ENCODE measurements at places on chromosomes 5 and 9. TPM values are rescaled to one million over a fixed set of nuclear protein-coding genes. Genes with fewer than 3 reads are reported as not detected.

IL7R gene
- 8.9 TPM for polyA plus RNA-seq

C9orf50 gene
- 0.52 TPM for polyA plus RNA-seq

CCDC183 gene
- 6.2 TPM for polyA plus RNA-seq

DNA sequence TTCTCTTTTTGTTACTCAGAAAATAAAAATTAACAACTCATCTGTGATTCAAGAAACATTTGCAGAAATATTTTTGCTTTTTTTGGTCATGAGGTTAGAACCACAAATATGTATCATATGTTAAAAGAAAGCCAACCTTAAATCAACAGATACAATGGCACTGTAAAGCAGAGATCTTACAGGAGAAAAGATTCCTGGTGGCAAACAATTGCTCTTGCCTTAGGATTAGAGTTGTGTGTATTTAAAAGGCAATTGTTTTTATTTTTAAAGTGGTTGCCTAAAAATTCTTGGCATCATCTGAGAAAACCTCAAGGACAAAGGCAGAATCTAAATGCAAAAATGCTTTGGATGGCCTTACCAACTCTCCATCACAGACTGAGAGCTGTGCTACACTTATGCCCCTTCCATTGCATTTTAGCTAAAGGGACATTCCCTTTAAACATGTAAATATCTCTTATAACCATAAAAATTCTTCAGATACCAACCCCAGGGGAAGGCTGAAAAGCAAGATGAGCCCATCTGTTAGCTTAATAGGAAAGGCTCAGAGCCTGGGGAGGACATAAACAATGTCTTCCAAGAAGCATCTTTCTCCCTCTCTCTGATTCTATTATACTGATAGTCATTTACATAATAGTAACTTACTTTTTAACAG, 100.4 kb downstream of the FAM114A2 start:
- no peak for DNase-seq

DNA sequence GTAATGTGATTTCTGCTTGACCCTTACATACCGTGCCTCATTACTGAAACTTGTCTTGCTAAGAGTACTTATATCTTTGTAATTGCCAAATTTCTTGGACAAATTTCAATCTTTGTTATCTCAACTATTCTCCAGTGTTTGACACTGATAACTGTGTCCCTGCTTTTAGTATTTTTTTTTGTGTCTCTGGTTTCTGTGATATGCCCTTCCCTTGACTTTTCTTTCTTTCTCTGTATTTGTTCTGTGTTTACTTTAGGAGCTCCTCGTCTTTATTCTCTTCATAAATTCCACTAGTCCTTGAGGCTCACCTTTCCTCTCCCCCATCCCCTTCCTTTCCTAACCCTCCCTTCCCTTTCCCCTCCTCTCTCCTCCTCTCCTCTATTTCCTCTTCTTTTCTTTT, 123.7 kb upstream of the FBXL17 start:
- no peak for DNase-seq

DNA sequence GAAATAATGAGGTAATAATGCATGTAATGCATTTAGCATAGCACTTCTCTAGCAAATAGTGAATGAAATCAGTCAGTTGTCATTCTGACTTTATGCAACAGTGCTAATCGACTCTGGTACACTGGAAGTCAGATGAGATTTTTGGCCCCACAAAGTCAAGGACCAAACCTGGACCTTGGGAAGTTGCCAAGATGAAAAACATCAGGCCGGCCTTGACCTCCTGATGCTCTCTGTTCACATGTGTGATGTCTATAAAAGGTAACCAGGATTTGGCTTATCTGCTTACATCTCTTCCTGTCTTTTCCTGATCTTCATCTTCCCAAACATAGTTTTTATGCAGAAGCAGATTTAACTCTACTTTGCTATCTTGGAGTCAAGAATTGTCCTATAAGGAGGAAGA, 39.5 kb downstream of the SLC22A5 start:
- DNase-seq, result no peak

DNA sequence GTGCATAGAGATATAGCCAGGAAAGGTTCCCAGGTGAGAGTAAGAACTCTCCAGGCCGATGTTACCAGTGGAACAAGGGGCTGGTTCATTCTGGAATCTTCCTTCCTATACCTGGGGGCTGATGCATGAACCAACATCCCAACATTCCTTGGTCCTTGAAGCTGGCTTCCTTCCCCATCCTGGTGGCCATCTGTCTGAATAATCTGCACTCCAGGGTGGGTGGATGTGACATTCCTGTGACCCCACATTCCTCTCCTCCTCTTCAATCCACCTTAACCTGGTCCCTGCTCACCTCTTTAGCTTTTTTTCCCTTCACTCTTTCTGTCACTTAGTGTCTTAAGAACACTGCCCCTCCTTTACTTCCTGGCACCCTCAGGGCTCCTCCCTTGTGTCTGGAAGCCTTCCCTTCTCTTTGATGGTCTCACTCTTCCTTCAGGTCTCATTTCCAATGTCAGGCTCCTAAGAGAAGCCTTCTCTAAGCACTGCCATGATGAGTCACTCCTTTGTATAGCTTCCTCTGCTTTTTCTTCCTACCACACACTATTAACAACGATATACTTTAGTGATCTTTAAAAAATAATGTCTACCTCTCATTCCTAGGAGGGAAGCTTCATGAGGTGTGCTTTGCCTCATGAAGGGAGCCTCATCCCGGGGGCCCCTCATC, 80.3 kb downstream of the BOD1 start:
- no peak for DNase-seq

ANKRD18A gene
- 2.2 TPM for polyA plus RNA-seq

GRCh38 chr9:23662320-23662719, 163.7 kb downstream of the ELAVL2 start:
- DNase-seq, result no peak

FOXD4L3 gene
- not detected for polyA plus RNA-seq

NR3C1 gene
- polyA plus RNA-seq, result 64.7 TPM

CCDC127 gene
- 16.1 TPM for polyA plus RNA-seq

ARL10 gene
- 11.4 TPM for polyA plus RNA-seq

- no peak for DNase-seq
These were observed 38.8 kb upstream of the LIFR start for GRCh38 chr5:38595132-38595745.

- DNase-seq, result no peak
These were observed at the start of gene FAM81B for GRCh38 chr5:95390812-95391492. Gene FAM81B (plus strand): TSS chr5:95391366. CDS start chr5:95391390, 24 bp downstream.

SHC3 gene
- polyA plus RNA-seq, result 11.1 TPM

PLPP7 gene
- 3.5 TPM for polyA plus RNA-seq

ARID3C gene
- polyA plus RNA-seq, result not detected

GRCh38 chr5:79109527-79110492, 1.8 kb upstream of the BHMT start:
- DNase-seq, result no peak

ARAP3 gene
- polyA plus RNA-seq, result 35.3 TPM

GRCh38 chr9:33375841-33376321, 26.5 kb downstream of the AQP7 start:
- no peak for DNase-seq

DMRTA1 gene
- 3.0 TPM for polyA plus RNA-seq

- DNase-seq, result no peak
These were observed 19.3 kb downstream of the BICD2 start for GRCh38 chr9:92745331-92745730.

DNA sequence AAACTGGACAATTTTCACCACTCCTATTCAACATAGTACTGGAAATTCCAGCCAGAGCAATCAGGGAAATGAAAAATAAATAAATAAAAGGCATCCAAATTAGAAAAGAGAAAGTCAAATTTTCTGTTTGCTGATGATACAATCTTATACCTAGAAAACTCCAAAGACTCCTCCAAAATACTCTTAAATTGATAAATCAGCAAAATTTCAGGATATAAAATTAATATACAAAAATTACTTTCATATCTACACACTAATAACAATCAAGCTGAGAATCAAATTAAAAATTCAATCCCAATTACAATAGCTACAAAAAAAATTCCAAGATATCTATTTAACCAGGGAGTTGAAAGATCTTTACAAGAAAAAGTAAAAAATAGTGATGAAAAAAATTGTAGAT, 651.9 kb downstream of the DTWD2 start:
- DNase-seq, result no peak

- DNase-seq, result no peak
These were observed 151.8 kb upstream of the RAD23B start for GRCh38 chr9:107131108-107131799.

ANKRD18B gene
- polyA plus RNA-seq, result 0.57 TPM

- no peak for DNase-seq
These were observed 5.2 kb upstream of the CTNND2 start for GRCh38 chr5:11909471-11909870.

CCDC180 gene
- polyA plus RNA-seq, result 24.1 TPM

DNA sequence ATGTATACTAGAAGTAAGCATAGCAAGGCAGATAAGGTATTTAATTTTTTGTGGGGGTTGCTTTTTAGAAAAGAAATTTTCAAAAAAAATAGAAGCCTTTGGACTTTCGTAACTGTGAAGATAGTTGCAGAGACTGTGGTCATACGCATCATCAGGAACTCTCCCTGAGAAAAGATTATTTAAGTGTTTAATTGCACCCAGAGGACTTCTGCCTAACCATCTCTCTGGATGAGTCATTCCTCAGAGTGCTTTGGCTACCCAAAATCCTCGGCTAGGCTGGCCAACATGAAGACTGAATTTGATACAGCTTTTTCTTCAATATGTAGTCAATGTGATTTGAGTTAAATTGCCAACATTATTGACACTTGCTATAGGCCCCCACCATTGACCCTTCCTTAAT, 296.4 kb downstream of the TLR4 start:
- DNase-seq, result no peak

DNA sequence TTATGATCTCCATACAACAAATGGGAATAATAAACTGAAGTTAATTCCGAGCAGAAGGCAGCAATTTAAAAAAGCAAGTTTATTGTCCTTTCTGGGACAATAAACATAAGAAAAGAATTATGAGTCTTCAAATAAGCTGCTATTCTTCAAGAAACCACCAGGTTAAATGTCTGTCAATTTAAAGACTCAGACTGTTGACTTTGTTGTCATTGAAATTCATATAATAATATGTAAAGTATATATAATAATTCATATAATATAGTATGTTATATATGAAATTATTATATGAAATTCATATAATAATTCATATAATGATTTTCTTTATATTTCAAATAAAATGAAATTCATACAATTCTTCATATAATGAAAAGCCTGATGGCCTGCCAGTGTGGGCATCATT, 497.5 kb upstream of the RGMB start:
- DNase-seq, result no peak

CHSY3 gene
- 5.2 TPM for polyA plus RNA-seq

ANKRD55 gene
- polyA plus RNA-seq, result 0.45 TPM

GRCh38 chr5:97531549-97531948, 348.5 kb upstream of the RIOK2 start:
- DNase-seq, result no peak

DNA sequence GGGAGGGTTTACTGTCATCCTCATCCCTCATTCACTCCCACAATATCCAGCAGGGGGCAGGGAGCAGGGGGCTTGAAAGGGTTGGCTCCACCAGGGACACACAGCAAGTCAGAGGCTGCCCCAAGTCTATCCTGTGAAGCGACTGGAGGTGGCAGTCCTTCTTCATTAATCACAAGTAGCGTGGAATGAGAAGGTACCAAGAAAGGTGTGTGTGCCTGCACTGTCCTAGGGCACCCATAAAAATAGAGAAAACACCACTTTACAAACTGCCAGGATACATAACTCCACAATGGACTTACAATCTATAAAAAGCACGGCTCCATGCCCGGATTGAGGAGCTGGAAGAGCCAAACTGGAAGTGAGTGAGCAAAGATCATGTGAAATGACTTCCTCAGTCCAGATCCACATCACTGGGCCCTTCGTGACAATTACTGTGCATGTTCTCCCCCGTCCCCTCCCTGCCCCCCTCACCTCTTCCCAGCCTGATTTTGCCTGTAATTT, 183.9 kb downstream of the SLIT3 start:
- no peak for DNase-seq

DNA sequence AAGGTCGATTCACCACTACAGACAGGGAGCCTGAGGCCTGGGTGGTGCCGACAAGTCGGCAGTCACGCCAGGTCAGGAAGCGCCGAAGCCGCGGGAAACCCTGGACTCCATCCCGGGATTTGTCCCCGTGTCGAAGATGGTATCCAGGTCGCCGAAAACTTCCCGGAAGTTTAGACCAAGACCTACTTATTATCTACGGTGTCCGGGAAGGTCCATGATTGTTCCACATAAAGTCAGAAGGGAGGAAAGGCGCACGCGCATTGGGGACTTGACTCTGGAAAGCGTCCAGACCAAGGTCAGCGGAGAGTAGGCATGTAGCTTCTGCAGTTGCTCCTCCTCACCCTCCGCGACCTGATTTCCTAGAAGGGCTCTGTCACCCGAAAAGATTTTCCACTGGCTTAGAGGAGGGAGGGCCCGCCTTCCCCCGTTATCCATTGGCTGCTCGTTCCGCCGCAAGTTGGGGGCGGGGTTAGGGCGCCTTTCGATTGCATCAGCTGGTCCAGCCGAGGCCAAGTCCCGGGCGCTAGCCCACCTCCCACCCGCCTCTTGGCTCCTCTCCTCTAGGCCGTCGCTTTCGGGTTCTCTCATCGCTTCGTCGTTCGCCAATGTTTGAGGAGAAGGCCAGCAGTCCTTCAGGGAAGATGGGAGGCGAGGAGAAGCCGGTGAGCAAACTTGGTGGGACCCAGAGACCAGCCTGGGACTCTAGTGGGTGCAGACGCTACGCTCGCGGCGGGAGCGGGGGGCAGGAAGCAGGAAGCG, at the start of gene TARS1:
Gene TARS1 (plus strand): TSS at position 484 of the 759 bp plus-strand sequence. CDS start 122 bp downstream, at position 606.
- DNase-seq, result peak; percentile 100

DNA sequence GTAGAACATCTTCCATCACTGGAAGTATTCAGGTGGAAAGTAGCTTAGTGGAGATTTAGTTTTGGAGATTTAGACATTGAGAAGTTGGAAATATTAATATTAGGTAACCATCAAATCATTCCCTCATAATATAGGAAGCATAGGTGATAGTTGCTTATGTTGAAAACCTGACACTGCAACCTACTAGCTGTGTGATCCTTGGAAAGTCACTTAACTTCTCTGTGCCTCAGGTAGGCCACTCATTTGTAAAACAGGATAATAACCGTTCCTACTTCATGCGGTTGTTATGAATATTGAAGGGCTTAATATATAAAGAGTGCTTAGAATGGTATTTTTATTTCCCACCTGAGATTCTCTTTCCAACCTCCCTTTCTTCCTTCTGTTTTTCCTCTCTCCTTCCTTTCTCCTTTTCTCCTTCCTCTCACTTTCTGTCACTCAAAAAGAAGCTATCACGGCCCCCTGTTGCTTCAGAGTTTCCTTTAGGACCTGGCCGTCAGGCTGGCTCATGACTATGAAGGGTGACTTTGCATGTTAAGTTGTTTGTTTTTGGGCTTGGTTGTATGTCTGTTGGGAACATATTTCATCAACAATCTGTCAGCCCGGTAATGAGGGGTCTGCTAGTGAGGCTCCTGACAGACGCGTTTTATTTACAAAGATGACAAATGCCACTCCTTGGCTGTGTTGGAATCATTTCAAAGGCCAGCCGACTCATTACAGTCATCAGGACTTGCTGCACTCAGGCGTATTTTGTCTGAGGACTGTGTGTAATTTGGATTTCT, 31.0 kb downstream of the DOCK2 start:
- no peak for DNase-seq
